ENCODE measurements at places on chromosomes 6 and 20.

DNA sequence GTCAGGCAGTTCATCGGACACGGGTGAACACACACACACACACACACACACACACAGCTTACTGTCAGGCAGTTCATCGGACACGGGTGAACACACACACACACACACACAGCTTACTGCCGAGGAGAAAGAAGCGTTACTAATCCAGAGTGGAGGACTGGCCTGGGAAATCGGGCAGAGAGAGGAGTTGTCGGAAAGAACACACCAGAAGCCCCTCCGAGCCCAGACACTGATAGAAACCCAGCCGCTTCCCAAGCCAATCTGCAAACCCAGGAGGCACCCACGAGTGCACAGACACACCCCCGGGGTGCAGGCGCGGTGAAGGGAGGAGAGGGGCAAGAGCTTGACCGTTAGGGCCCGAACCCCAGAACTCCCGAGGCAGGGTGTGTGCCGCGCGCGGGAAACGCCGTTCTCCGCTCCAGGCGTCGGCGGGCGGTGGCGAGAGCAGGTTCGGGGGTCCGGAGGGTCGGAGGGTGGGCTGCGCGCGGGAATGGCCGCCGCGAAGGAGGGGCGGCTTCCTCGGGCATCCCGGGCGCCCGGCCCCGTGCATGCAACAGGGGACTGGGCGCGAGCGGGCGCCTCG lies 636 bp downstream of the ELOVL2 start:
- no peak for DNase-seq

DNA sequence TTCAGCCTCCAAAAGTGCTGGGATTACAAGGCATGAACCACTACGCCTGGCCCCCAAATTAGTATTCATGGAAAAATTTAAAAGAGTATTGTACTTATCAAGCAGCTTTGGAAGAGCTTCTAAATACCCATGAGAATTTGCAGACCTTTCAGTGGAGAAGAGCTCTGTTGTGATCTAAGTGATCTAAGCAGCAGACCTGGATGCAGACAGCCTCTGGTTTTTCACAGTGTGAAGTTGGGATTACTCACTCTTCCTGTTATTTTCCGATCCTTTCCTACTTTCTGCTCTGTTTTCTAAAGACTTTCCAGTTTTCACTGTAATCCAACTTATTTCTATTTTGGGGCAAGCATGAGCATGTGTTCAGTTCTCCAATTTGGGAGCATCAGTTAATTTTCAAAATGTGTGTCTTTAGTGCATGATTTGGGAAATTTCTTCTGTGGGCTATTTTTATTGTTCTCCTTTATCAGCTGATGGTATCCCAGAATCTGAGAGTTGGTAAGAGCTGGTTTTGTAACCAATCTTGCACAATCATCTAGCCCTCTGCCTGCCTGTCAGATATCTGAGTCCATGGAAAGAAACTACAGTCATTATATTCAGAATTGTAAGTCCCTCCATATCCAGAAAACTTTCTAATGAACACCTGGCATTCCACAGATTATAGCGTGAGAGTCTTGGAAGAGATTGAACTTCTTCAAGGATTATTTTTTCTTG lies 207.7 kb upstream of the DTNBP1 start:
- no peak for DNase-seq

DNA sequence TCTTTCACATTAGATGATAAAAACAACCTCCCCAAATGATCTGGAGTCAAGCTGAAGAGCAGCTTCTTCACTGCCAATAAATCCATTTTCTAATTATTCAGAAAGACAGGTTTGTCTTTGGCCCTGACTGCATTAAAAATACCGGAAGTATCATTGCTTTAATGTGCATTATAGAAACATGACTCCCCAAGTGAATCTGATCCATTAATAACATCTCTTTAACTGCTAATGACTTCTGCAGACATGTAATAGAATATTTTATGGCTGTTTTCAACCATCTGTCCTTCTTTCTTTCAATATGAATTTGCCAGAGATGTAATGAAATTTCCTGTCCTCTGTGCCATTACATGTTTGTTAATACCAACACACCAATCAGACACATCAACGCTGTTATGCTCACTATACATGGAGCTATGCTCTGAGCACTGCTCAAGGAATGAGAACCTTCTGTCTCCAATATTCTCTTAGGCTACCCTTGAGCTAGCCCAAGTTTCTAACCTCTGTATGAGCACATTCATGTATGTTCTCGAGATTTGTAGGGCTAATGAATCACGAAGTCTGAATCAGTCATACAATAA lies 87.8 kb downstream of the LYRM4 start:
- DNase-seq, result no peak

- DNase-seq, result no peak
Observed at GRCh38 chr6:167047554-167047953, 48.4 kb downstream of the CEP43 start.

DNA sequence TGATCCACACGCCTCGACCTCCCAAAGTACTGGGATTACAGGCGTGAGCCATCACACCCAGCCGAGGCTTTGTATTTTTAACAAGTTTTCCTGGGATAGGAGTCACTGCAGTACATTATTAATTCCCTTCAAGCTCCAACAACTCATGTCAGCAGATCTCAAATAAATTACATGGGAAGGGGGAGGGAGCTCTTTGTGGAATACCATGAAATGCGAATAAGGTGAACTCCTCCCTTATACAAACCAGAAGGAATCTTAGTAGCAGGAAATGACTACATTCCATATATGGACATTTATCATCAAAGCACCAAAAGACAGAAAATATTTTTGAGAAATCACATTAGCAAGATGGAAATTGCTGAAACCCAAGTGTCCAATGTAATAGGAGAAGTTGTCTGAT lies 2.9 kb downstream of the GSS start:
- no peak for DNase-seq

DNA sequence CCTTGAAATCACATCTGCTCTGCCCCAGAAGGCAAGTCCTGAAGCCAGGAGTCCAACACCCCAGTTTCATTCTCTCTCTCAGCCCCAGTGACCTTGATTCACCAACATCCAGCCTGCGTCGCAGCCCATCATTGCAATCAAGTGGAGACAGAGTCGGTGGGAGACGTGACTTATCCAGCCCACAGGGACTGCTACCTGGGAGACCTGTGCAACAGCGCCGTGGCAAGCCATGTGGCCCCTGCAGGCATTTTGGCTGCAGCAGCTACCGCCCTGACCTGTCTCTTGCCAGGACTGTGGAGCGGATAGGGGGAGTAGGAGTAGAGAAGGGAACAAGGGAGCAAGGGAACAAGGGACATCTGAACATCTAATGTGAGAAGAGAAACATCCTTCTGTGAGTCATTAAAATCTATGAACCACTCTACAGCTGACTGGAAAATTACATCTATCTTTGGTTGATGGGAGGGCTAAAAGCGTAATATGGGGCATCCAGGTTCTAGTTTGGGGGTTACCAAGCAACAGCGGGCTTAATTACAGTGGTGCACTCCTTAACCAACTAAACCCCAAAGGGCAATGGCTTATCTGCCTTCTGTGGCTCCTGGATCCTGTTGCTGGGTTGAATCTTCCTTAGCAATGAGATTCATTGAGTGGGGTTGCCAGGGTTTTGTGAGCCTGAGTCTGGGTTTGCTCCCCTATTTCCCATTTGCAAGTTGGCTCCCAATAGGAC lies 2.5 kb downstream of the LY6G6D start:
- no peak for DNase-seq

DNA sequence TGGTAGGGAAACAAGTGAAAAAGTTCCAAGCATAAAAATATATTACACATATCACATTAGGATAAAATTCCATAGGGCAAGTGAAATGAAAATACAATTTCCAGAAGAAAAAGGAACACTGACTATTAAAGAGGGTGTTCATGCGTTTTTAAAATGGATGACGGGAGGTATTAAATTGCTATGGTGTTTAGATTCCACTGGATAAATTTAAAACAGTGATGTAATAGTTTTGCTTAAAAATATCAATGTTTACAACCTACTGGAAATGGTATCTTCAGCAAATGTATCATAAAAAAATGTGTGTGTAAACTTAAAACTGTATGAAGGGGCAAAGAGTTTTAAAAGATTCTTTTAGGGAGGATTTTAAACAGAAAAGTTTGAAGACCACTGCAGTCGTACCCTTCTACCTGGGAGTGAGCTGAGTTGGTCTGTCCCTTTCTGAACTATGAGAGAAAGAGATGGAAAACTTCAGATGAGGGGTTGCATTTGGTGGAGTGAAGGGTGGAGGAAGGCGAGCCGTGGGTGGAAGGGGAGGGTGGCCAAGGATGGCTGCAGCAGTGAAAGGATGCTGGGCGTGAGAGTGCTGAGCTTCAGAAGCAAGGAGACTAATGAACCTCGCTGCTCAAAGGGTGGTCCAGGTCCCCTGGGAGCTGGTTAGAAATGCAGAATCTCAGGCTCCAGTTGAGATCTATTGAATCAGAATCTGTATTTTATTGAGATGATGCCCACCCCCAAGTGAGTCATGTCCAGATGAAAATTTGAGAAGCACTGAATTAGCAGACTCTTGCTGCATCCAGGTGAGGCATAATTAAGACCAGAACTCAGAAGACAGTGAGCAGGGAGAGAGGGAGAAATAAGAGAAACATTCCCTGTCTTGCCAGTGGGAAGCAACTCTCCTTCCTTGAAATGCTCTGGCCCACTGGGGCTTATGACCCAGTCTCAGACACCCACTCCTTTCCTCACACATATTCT lies 54.5 kb upstream of the MRPS10 start:
- no peak for DNase-seq

GRCh38 chr20:53098621-53099020 lies 126.5 kb downstream of the TSHZ2 start:
- DNase-seq, result no peak

DNA sequence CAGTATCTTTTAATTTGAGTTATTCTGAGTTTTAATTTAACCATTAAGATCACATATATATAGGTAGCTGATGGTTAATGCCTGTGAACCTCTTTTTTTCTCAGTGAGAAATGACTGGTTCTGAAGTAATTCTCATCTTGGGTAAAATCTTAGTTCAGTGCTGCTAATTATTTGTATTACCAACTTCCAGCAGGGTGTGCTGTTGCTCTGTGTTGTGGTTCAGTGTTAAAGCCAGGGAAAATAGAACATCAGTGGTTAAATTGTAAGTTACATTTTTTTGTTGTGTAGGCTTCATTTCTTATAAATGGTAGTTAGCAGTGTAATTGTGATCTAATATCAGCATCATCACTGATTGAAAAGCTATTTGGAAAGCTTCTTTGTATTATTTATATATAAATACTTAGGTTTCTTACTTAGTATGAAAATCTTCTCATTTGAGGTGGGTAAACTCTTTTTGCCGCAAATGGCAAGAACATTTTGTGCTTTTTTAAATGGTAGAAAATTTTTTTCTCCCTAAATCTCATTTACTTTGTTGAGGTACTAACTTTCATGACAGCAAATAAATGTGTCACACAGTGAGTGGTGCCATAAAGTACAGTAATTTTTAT lies 43.7 kb downstream of the CDC5L start:
- DNase-seq, result no peak

- no peak for DNase-seq
Observed at GRCh38 chr6:32947552-32948465, 5.1 kb downstream of the HLA-DMA start.

DNA sequence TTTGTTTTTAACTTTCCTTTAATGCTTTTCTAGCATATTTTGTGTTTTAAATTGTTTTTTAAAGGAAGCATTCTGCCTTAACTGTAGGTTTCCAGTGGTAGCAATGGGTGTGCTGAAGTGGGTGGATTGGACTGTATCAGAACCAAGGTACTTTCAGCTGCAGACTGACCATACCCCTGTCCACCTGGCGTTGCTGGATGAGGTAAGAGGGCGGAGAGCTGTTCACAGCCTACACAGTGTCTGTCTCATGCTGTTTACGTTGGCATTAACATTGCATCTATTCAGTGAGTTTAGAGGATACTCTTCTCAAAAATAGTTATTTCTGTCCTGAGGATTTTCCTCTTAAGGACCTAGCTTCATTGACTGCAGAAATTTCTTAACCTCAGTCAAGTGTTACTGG lies 11.9 kb downstream of the NELFCD start:
- DNase-seq, result no peak

GRCh38 chr20:63698739-63699465 lies 2.5 kb downstream of the TNFRSF6B start:
- DNase-seq, result peak; percentile 64

GRCh38 chr20:53880108-53880641 lies 190.2 kb downstream of the BCAS1 start:
- no peak for DNase-seq

DNA sequence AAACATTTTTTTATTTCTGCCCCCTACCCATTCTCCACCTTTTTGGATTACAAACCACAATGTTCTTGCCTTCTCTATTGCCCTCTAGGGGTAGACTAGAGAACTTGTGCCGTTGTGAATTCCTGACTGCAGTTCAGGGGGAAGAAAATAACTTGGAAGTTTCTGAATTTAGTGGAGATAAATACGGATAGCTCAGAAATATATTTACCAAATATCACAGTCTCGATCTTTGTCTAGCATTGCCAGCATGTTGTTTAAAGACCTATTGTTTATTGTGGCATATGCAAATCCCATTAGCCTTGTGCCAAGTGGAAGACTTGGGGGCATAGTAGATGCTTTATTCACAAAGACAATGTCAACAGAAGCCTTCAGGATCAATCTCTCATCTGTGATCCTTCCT lies 154.1 kb upstream of the MMS22L start:
- no peak for DNase-seq

DNA sequence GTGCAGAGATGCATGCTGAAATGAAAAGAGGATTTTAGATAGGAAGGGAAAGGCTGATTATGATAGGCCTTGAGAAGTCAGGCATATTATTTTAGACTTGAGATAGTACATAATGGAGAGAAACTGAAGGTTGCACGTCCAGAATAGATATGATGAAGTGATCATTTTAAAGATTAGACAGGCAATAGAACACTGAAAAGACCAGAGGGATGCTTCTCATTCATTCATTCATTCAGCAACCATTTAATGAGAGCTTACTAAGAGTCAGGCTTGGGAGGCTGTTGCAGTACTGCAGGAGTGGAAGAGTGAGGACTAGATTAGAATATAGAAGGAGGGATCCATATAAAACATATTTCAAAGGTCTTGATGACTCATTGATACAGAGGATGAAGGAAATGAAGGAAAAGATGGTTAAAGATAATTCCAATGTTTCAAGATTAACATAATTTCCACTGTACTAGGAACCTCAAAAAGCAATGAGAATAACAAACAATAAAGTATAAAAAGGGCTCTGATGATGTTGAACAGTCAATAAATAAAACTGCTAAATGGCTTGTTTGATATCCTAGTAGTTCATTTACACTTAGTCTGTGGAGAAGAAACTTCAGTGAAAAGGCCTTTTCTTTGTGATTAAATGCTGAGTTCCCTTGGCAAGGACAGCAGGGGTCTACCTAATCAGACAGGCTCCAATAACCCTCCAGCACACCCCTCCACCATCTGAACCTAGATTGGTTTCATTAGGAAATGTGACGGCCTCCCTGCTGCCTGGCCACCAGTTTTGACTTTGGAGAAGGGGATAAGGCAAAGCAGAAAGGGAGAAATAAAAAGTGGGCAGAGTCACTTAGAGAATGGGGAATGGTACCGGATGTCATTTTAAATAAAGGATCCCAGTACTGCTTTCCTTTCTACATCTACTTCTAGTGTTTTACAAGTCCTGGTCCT lies 5.3 kb upstream of the FBXO9 start:
- no peak for DNase-seq

DNA sequence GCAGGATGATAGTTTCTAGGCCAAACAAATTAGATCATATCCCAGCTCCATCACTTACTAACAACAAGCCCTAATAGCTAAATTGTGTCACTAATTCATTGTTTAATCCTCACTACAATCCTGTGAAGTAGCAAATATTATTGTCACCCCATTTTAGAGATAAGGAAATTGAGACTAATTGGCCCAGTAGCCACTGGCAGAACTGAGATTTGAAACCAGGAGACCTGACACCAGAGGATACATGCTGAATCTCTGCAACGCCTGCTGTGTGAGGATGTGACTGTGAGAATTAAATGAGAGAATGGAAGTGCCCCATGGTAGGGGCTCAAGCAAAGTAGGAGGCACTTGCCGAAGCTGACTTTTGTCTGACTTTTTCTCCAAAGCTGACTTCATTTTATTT lies 124.3 kb upstream of the CITED2 start:
- DNase-seq, result no peak
